ENCODE measurements at places on chromosomes 2 and 18. TPM values are rescaled to one million over a fixed set of nuclear protein-coding genes. Genes with fewer than 3 reads are reported as not detected.

The VIL1 gene
- total RNA-seq: 7.0 TPM

The CBLN2 gene
- total RNA-seq: not detected

DNA sequence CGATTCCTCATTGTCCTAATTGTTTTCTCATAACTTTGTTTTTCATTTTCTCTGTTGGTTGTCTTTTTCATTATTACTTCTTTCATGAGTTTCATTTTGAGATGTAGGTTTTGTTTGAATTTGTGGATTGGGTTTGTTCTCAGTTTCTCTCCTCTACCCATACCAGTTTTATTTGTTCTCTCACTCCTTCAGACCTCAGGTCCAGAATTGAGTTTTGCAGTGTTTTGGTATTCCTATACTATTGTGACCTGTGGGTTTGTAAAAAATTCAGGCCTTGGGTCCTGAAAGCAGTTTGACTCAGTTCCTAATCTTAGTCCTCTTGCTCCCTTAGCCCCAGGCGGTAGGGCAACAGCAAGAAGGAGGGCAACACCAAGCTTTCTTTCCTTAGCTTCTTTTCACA is 28.3 kb upstream of the UBE2E3 start:
- DNase-seq: no peak

DNA sequence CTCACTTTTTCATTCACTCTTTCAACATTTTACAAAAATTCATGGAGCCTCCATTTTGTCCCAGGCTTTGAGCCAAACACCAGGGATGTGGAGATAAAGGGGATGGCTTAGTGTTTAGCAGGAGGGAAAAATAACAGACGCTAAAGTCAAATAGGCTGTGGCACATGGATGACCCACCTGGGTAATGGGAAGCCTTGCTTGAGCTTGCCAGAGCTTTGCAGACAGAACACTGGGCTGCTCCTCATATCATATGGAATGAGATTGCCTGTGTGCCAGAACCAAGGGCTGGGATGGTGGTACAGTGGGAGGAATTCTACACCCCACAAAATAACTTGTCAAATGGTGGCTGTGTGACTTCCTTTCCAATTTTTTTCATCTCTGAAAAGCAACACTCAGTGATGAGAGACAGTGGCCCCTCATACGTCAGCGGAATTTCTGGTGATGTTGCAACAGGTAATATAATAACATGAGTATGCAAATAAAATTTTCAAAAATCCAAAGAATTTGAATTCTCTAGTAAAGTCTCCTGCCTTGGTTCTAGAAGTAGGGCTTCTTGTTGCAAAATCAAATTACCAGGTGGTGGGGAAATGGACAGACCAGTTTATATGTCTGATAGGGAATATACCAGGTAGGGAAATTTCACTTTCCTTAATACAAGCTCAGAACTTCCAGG is 252.9 kb downstream of the CLIP4 start:
- no peak for DNase-seq

DNA sequence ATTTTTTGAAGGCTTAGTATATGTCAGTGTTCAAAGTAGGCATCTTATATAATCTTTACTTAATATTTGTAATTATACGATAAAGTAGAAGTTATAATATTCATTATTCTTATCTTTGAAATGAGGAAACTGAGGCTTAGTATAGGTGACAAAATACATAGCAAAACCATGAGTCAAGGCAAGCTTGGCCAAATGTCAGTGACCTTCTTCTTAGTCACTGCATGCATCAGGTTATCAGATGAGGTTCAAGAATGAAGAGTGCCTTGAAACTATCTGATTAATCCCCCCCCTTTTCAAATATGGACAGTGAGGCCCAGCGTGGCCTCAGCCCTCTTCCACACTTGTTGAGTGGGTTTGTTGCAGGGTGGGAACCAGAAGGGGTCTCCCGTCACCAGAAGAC is 59.3 kb downstream of the PMAIP1 start:
- DNase-seq: no peak

The ZDBF2 gene
- 15.3 TPM for total RNA-seq

DNA sequence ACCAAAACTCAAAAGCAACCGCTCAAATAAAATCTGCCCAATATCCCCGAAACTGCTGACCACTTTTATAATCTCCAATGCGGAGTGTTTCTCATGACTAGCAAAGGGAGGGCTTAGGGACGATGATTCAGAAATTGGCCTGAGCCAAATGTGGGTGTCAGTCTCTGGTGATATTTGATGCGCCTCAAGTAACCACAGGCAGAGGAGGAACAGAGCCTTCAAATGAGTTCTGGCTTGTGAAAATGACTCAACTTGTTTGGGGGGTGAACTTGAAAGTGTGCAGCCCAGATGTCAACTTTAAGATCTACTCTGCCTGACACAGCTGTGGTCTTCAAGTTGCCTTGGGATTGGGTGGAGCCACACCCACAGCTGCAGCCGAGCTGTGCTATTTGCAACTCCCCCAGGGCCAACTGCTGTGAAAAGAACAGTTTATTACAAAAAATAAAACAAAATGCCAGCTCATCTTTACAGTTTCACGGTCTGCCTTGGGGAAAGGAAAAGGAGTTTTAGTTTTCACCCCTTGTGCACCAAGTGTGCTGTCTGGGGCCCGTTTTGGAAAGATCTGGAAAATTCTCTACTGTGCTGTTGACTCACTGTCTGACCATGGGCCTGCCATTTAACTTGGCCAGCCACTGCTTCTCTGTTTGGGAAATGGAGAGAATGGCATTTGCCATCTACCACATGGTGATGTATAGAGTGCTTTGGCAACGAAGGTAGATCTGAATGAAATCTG is 222.1 kb downstream of the MTX2 start:
- no peak for DNase-seq

- no peak for DNase-seq
These were observed 146.1 kb upstream of the PID1 start for GRCh38 chr2:229417176-229417575.

The MBD2 gene
- 36.2 TPM for total RNA-seq

The ESCO1 gene
- 44.6 TPM for total RNA-seq

DNA sequence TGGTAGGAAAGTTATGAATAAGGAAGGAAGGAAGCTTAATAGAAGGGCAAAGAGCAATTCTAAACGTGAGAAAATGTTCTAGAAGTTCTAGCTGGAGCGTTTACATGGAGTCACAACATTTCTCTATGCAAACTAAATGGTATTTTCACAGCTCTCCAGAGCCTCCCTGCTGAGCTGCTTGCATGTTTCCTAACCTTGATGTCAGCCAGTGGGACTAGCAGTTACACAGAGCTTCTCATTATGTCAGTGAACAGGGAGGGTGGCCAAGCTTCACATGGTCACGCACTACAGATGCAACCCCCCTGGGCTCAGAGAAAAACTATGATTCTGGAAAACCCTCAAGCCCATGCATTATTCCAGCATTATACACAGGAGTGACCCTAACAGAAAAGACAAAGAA is 153.4 kb upstream of the CCDC150 start:
- no peak for DNase-seq

DNA sequence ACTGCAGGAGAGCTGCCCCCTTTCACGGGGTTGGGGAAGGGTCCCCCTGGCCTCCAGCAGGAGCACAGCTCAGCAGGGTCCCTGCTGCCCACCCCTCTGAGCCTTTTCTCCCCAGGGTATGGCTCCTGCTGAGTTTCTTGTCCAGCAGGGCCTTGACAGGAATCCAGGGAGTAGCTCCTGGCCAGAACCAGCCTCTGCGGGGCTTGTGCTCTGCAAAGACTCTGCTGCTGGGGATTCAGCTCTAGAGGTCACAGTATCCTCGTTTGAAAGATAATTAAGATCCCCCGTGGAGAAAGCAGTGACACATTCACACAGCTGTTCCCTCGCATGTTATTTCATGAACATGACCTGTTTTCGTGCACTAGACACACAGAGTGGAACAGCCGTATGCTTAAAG is 21.2 kb downstream of the FOSL2 start:
- DNase-seq: no peak

DNA sequence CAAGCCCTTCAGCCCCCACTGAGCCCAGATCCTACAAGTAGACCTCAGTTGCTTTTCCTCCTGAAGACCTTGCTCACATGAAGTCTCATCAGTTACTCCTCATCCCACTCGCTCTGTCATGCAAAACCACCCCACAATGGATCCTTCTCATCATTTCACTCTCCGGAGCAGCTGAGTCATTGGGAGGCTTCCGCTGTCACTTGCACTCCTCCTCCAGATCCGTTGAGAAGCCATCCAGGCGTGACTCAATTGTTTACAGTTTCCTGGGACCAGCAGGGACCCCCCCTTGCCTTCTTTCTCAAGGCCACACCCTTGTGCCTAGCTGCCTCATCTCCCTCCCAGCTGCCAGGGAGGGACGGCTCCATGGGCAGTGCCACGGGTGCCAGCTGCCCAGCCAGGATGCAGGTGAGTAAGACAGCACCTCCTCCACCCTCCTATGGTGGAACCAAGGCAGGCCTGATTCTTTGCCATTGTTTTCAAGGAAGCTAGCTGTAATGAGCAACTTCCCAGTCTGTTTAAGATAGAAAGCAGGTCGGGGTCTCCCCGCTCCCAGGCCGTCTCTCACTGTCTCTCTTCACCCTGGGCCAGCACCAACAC is 16.3 kb downstream of the GPR55 start:
- DNase-seq: no peak

The CCDC141 gene
- 21.6 TPM for total RNA-seq

GRCh38 chr2:118945881-118946280 is 3.9 kb downstream of the MARCO start:
- no peak for DNase-seq

GRCh38 chr2:71469403-71470398 is 16.3 kb downstream of the DYSF start:
- no peak for DNase-seq

- DNase-seq: no peak
These were observed 237.5 kb downstream of the KLHL29 start for GRCh38 chr2:23622466-23622865.

DNA sequence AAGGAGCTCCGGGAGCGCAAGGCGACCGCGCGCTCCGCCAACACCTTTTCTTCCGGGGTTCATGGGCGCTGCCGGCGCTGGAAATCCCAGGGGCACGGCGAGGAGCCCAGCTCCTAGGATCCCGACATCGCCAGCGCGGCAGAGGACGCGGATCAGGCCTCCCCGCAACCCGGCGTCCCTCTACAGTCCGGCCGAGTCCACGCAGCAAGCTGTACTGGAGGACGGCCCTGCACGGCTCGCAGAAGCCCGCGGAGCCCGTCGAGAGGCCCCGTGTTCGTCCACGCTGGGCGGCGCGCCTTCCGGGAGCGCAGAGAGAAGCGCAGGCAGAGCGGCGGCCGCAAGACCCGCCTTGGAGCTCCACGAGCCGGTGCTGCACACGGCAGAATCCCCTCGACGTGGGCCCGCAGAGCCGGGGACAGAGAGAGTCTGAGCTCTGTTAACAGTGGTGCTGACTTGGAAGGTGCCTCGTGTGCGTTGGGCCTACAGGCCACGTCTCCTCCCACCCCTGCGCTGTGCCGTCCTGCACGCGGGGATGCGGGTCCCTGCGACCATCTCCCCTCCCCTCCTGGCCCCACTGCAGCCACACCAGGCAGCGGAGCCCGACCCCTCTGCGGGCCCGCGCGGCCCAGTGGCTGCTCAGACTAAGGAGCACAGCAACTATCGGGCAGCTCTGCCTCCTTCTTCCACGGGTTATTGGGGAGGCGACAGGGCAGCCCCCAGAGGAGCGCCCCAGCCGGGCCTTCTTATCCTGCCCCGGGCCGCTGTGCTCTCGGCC is 28.1 kb upstream of the PTPN2 start:
- no peak for DNase-seq

The AOX1 gene
- total RNA-seq: 5.6 TPM

GRCh38 chr2:15980605-15981098 is 40.3 kb downstream of the MYCN start:
- peak; percentile 84 for DNase-seq

- no peak for DNase-seq
These were observed 44.4 kb upstream of the ACAA2 start for GRCh38 chr18:49857708-49858107.

The DSG1 gene
- not detected for total RNA-seq

The CYP27A1 gene
- 5.4 TPM for total RNA-seq

DNA sequence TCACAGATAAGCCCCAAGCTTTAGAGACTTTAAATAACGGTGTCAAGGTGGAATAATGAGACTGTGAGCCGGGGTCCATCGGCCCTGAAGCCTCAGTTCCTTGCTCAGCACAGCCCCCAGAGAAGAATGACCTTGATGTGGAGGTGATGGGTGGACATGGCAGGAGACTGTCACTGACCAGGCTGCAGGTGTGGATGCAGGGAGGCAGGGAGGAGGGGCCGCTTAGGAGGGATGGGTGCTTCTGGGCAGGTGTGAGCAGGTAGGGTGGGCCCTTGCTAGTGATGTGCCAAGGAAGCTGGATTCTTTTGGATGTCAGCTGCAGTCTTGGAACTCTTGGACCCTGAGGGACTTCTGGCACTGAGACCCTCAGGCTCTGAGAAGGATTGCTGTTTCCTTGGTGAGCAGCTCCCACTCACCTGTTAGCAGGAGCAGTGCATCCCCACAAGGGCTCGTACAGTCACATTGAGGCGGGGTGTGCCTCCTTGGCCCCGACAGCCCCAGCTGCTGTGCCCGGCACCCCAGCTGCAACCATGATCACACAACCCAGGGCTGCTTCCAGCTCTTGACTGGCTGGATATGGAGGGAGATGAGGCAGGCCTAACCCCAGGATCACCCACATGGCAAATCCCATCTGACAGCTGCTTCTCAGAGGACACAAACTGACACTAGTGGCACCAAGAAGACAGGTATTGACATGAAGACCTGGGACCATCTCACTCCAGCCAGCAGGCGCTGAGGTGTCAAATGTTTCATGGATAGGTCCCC is 209.8 kb upstream of the HDAC4 start:
- DNase-seq: no peak

DNA sequence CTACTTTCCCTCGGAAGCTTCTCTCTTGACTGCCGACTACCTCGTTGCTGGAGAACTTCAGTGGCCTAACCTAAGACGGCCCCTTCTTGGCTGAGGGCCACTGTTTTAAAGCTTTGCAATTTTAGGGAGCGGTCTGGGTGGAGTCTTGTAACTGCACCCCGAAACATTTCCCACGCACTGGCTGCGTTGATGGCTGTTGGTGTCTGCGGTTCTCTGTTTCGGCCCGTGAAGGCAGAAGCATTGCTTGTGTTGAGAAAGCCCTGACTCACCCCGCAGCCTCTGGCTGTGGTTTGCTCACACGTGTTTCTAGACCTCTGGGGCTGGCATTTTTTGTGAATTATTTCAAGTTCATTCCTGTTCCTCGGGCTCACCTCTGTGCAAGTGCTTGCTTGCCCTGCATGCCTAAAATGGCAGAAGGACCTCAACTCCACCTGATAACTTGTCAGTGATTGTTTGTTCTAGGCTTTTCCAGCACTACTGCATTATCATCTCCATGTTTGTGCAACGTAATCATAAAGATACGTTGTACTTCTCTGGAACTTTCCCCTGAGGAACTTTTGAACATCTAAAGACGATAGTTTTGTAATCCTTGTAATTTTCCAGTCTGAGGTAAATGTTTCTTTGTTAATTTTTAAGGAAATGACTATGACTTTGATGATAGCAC is 94.2 kb upstream of the DLX2 start:
- no peak for DNase-seq

GRCh38 chr2:221347471-221347870 is 224.6 kb downstream of the EPHA4 start:
- no peak for DNase-seq

DNA sequence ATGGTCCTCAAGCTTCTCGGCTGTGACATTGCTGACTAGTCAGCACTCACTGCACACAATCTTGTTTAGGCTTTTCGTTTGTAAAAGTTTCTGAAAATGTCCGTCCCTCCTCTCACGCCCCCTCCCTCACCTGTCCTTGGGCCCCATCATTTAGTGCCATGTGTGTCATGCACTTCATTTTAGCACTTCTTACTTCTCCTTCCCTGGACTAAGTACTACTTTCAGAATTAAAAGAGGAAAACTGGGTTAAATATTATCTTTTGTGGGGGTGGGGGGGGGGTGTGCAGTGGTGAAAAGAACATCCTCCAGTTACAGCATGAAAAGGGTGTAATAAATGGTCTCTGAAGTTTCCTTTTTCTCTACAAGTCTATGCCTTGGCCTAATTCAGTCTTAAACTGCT is 182.0 kb upstream of the SP5 start:
- DNase-seq: no peak

The TMEFF2 gene
- 1.5 TPM for total RNA-seq

Measured in H1 (cell line).